Uterus (tissue), 4 donors: ENCODE measurements at places on chromosomes 13 and 19. TPM values are rescaled to one million over a fixed set of nuclear protein-coding genes. Genes with fewer than 3 reads are reported as not detected.

GRCh38 chr13:98157188-98157587 is 14.3 kb downstream of the FARP1 start:
- DNase-seq, result no peak

DNA sequence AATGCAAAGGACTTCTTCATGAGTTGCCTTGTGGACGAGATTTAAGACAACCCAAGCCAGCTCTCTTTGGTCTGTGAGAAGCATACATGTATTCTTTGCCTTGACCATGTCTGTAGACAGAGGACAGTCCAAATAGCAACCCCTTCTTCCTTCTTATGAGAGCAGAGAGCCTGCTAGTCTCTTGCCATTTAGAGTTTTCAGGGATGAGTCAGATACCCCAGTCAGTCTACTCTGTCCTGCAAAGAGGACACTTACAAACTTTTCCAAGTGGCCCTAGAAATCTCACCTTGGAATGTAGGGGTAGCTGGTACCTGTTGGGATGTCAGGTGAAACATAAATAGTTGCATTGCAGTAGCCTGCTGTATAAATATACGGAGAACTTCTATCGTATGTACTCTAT is 36.7 kb downstream of the DNAJC3 start:
- no peak for DNase-seq

Gene LYPD3
- total RNA-seq, result not detected

Gene ZBTB45
- total RNA-seq, result 17.8 TPM

DNA sequence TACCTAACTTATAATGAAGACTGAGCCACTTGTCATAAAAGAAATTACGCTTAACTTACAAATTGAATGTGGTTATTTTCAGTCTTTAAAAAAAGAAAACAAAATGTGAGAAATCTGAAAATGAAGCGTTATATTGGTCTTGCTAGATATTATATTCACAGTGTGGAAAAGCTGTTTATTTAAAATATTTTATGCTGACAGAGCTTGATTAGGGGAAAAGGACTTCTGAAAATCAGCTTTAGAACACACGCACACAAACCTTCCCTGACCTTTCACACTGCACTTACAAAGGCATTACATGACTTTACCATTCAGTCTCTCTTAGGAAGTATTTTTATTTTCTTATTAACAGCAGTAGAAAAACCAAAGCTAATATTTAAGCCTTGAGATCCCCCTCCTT is 461.5 kb downstream of the DIAPH3 start:
- DNase-seq, result no peak

DNA sequence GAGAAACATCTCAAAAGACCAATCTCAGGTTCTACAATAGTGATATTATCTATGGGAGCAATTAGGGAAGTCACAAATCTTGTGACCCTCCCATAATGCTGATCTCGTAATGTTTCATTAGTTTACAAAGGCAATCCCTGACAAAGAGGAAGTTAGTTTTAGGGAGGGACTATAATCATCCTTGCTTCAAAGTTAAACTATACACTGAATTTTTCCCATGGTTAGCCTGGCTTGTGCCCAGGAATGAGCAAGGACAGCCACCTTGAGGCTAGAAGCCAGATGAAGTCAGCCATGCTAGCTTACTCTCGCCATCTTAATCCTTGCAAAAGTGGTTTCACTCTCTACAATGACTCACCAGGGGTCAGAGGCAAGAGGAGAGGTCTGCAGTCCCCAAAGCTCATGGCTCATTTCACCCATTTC is 5.4 kb downstream of the CEACAM3 start:
- no peak for DNase-seq

DNA sequence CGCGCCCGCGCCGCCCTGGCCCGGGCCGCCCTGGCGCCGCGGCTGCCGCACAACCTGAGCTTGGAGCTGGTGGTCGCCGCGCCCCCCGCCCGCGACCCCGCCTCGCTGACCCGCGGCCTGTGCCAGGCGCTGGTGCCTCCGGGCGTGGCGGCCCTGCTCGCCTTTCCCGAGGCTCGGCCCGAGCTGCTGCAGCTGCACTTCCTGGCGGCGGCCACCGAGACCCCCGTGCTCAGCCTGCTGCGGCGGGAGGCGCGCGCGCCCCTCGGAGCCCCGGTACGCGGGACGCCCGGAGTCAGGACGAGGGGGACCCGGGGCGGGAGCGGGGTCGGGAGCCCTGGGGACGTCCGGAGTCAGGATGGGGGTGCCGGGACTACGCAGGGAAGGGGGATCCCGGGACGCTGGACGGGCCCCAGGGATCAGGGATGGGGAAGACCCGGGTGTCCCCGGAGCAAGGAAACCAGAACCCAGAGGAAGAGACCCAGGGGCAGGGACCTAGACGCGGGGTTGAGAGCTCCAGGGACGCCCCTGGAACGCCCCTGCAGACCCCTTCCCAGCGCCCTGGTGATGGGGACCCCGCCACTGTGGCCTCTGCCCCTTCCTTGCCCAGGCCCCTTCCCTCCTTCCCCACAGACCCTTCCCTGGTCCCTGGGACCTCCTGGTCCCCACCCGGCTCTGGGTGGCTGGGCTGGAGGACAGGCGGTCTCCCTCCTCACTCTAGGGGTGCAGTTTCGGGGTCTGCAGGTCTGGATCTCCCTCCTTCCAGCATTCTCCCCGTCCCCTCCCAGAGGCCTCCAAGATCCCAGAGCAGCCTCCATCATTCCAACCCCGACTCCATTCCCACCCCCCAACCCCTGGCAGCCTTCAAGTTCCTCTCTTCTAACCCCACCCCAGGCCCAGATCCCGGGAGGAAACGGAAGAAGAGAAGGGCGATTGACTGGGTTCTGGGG is 645 bp downstream of the GRIN3B start:
- DNase-seq, result no peak

Gene TPTE2
- total RNA-seq, result not detected

Gene ZNF382
- total RNA-seq, result 0.59 TPM
